Stimulated activated CD4-positive, alpha-beta T cell treated with anti-CD3 and anti-CD28 coated beads, TNF-alpha, amount 100 ng/mL, for 1 hour (primary cell): ENCODE measurements at places on chromosomes 1 and 21.

DNA sequence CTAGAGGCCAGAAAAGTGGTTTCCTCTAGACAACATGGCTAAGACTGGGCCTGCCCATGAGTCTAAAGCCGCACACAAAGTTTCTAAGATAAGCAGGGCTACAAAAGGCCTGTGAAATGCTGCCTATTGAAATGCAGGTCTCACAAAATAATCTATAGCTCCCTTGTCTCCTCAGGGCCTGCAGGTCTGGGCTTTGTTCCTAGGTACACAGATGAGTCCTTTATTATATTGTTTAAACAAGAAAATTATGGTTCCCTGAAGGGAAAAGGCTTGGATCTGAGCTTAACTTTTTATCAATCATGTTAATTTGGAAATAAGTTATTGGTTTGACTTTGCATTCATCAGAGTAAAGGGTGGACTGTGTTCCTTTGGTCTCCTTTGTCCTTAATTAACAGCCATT is 413.4 kb upstream of the BEND5 start:
- DNase-seq = no peak

- peak; percentile 41 for DNase-seq
Observed at GRCh38 chr1:206766251-206766856, 4.2 kb upstream of the IL19 start.

- no peak for DNase-seq
Observed at GRCh38 chr1:212244441-212244840, 40.8 kb upstream of the PPP2R5A start.

DNA sequence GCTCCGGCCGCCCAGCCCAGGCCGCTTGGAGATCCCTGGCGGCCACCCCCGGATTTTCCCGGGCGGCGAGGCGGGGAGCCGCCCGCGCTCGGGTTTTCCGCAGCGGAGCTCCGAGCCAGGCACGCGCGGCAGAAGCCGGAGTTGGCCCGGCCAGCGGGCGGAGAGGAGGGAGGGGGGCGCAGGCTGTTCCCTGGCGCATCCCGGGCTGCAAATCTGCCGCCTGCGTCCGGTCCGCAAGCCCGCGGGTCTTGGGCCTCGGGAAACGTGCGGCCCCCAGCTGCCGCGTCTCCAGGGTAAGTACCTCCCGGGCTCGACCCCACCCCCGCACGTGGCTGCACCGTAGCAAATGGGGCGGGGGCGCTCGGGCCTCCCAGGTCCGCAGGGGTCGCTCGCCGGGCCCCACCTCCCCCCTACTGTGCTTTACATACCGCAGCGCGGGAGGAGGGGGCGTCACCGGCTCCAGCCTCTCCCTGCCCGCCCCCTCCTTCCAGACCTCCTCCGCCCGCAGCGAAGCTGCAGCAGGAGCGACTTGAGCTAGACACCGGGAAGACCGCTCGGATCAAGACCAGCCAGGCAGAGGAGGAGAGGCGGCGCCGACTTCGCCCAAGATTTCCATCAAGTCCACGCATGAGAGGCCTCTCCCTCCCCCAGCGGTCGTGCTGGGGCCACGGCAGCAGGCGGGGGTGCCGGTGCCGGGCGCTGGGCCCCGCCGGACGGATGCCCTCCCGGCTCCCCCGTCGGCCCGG is 1.6 kb downstream of the TMEM200B start:
- DNase-seq = no peak

GRCh38 chr1:110752941-110753725 is 78.4 kb upstream of the KCNA3 start:
- DNase-seq = no peak

GRCh38 chr1:208595236-208595635 is 351.1 kb upstream of the PLXNA2 start:
- no peak for DNase-seq

DNA sequence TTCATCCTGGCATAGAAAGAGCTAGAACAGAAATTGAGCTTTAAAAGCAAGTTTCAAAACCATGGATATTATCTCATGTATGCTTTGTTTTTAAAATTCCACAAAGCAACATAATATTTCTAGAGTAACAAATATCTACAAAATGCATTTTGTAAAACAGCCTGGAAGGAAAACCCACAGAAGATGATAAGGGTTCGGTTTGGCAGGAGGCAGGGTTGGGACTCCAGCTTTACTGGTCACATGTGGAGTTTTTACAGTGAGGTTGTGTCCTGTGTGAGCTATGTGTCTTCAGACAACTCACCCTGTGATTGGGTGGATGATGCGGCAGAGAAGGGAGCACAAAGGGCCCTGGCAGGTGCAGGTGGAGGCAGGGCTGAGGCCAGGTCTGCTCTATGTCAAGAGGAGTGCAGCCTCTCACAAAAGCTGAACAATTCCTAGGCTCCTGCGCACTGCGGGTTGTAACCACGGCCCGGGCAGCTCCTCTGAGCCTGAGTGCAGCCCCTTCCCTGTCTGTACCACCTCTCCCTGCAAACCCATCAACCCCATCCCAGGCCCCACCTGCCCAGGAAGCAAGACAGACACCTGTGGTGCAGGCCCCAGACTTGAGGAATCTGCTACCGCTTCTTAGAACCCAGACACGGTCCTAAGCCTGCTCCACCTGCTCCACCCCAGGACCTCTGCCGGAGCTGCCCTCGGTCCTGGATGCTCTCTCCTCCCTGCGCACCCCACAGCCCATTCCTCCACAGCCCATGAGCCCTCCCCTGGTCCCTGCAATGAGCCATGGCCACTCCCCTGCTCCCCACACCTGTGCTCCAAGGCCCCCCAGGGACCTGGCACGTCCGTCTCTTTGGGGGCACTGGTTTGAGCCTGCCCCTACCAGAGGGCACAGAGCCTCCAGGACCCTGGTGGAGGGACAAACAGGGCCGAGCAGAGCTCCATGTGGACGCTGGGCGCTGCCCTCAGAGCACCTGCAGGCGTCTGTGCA is 2.8 kb upstream of the COL18A1 start:
- DNase-seq = no peak

- peak; percentile 3 for DNase-seq
Observed at GRCh38 chr1:30085811-30086770, 637.3 kb downstream of the MATN1 start.

DNA sequence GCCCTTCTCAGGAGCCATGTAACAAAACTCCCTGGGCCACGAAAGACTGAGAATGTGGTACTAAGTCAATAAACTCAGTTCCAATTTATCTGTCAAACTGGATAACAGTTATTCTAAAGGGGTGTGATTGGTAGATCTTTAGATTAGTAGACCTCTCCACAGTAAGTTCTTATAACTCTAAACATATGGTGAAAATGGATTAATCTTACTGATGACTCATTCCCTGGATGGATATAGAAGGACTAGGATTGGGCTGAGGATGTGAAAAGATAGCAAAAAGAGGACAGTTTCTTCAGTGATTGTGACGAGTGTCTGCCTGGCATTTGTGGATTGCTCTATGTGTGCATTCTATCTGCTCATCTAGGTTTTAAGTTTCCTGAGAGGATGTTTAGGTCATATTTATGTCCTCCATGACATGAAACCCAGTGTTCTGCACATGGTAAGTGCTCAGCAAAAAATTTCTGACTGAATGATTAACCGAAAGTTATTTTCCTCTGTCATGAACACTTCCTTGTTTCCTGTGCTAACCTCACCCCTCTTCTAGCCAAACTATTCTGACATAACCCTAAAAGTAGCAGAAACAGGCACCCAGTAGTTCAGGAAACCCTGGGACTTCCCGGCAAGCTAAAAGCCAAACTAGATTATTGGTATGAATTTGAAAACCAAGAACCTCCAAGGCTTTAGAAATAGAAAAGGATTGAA is 397.5 kb upstream of the PLXNA2 start:
- no peak for DNase-seq

GRCh38 chr1:12172042-12172851 is 5.5 kb downstream of the TNFRSF1B start:
- DNase-seq = no peak

- DNase-seq = no peak
Observed at GRCh38 chr1:33973799-33974545, 110.1 kb downstream of the HMGB4 start.

GRCh38 chr1:22877112-22877915 is 95.4 kb downstream of the LACTBL1 start:
- no peak for DNase-seq

DNA sequence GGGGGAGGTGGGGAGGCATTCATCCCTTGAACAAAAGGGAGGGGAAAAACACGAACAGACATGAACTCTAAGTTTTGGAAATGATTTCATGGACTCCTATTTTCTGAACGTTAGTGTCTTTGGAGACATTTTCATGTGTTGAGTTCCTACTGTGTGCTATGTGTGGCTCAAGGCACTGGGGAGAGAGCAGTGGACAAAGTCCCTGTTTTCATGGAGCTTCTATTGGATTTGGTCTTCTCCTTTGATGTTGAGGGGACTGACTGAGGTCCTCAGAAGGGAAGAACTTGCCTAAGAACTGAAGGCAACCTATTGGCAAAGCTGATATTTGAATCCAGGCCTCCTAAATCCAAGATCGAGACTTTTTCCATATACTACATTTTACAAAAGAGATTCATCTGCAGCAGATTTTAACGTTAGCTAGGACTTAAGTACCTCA is 30.4 kb downstream of the JUN start:
- DNase-seq = no peak

DNA sequence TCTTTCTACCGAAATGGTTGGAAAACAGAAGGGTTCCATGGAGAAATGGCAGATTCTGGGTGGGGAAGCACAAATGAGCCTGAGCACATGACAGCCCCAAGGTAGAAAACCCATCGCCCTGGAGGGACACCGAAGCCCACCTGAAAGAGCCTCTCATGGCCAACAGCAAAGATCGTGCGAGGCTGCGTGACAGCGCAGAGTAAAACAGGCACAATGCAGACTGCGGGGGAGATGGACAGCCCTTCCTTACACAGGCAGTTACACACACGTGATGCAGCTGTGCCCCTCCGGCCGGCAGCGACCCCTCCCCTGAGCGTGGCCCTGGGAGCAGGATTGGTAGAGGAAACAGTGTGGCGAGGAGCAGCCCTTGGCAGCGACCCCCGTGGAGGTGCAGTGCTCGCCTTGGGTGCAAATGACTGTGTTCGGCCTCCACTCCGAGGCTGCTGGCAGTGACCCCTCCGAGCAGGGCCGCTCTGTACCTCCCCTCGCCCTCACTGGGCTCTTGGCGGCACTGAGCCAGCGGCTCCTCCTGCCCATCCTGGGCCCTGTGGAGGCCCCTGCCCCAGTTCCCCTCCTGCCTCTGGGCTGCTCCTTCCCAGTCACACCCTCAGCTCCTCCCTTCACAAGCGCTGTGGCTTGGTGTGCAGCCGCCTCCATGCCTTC is 120.9 kb upstream of the COL6A1 start:
- DNase-seq = no peak

DNA sequence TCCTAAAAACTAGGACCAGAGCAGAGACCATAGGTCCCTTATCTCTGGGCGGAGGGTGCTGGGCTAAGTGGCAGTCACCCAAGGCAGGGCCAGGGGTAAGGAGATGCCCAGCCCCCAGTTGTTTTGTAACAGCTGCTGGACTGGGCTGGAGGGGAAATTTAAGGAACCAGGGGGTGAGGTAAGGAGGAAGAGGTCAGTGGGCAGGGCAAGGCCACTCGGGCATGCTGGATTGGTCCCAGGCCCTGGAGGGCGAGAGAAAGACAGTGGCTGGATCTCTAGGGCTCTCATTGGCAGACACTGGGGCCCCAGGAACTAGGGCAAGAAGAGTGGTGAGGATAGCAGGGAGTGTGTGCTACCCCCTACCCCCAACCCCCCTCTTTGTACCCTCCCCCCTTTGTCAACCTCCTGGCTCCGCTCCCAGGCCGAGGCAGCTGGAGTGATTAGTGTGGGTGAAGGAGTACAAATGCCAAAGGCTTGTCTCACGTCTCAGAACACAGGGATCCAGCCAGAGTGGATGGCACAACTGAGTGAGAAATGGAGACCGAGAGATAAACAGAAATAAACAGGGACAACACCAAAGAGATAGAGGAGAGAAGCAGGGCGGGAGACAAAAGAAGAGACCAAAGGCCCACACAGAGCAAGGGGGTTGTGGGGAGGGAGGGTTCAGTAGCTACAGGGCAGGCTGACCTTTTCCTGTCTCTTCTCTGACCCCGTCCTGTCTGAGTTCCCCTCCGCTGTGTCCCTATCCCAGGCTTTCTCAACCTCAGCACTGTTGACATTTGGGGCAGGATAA is 20.5 kb upstream of the THRAP3 start:
- DNase-seq = no peak

- no peak for DNase-seq
Observed at GRCh38 chr1:40637470-40638007, 27.9 kb downstream of the RIMS3 start.

DNA sequence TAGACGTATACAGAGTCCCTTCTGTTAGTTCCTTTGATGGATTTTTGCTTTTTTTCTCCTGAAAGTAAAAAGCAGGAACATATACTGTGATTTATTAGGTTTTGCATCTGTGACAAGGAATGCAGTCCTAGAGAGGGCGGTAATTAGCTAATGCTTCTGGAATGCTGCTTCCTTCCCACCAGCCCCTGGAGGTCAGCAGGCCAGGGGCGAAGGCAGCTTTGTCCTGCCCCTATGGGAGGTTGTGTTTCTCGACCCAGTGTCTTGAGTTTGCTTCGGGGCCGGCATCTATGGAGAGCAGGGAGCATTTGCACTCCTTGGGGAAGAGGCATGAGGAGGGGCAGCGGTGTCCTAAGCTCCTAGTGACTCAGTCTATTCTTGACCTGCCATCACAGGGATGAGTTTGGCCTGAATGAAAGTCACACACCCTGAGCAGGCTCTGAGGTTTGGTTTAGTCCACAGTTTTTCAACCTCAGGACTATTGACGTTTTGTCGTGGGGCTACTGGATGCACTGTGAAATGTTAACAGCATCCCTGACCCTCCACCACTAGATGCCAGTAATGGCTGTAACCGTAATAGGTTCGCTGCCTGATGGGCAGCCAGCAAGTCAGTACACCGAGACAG is 85.0 kb upstream of the KCNJ15 start:
- no peak for DNase-seq

DNA sequence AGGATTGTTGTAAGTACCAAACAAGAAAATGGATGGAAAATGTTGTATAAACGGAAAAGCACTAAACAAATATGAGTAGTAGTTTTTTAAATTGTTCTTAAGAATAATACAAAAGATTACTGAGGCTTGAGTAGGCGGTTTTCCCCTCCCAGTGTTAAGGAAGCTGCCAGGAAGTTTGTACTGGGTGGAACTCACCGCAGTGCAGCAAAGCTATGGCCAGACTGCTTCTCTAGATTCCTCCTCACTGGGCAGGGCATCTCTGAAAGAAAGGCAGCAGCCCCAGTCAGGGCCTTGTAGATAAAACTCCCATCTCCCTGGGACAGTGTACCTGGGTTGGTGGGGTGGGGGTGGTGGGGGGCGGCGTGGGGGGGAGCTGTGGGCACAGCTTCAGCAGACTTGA is 58.7 kb downstream of the XCL2 start:
- no peak for DNase-seq
